ENCODE measurements at places on chromosomes 1 and 21.

DNA sequence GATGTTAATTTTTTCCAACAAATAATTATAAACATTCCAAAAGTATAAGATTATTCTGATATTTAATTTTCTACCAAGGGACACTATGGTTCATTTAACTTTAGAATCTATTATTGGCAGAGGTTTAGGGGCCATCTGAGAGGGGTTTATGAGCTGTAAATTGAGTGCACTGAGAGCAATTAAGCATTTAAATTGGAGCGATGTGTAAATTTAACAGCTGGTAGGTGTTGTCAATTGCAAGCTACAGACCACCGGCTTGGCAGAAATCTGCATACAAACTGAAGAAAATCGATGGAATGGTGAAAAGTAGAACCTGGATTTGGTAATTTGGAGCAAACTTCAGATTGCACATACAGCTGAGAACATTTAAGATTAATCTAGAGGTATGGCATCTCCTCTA lies 55.8 kb upstream of the MTF2 start:
- DNase-seq: no peak

GRCh38 chr1:3692598-3692997 lies 40.3 kb downstream of the TP73 start:
- DNase-seq: no peak

DNA sequence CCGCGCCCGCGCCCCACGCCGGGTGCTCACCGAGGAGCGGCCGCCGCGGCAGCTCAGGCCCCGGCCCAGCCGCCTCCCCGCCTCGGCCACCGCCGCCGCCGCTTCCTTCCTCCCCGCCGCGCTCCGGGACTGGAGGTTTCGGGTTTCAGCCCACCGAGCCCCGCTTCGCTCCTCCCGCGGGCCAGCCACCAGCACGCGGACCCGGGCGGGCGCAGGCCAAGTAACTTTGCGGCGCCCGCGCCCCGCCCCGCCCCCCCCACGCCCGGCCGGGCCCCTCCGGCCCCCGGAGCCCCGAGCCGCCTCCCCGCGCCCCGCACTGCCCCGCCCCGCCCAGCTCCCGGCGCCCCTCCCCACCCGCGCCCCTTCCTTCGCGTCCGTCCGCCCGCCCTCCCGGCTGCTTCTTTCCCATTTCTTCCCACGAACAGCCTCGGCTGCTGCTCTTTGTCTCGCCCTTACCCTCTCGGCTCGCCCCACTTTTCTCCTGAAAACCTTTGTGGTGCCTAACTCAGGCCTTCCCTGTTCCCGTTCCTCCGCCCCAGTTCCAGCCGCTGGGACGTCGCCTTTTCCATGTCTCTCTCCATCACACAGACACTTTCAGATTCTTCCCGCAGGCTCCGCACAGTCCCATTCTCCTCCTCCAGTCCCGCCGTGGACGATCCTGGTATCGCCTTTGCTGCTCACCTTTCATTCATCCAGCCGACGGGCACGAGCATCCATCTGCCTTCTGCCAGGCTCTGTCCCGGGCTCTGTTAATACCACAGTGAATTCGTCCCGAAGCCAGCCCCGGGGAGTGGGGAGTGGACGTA lies at the start of gene GPR161:
Gene GPR161 (minus strand): TSS at position 222 of the 806 bp plus-strand sequence. CDS start 32,080 bp downstream, outside the sequence.
- DNase-seq: peak; percentile 53

- DNase-seq: peak; percentile 43
Observed at GRCh38 chr1:171742577-171742922, 685 bp upstream of the VAMP4 start.

GRCh38 chr1:183676586-183677189 lies 23.6 kb upstream of the APOBEC4 start:
- no peak for DNase-seq

- no peak for DNase-seq
Observed at GRCh38 chr21:24705201-24705600, 902.1 kb downstream of the MRPL39 start.

DNA sequence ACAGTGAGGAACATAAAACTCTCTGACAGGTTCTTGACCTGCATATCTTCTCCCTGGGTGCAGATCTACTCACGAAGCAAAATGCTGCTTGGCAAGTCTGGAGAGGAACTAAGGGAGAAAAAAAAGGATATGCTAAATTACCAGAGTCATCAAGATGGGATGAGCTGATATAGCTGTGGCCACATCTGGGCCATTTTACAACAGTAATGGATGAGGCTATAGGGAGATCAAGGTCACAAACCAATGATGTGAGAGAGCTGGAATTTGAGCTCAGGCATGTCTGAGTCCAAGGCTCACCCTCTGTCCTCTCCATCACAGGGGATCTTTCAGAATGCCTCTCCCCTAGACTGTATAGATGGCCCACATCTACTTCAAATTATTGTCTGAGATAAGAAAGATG lies 26.2 kb downstream of the ZMYND12 start:
- no peak for DNase-seq

DNA sequence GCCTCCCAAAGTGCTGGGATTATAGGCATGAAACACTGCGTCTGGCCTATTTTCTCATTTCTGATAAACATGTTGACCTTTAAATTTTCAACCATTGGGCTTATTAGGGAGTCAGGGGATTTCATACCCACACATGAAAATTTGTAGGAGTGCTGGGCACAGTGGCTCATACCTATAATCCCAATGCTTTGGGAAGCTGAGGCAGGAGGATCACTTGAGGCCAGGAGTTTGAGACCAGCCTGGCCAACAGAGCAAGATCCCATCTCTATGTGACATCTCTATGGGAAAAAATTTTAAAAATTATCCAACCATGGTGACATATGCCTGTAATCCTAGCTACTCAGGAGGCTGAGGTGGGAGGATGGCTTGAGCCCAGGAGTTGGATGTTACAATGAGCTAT lies 10.5 kb upstream of the H3-3A start:
- DNase-seq: no peak

- DNase-seq: no peak
Observed at GRCh38 chr1:184971522-184972265, 2.6 kb downstream of the NIBAN1 start.

DNA sequence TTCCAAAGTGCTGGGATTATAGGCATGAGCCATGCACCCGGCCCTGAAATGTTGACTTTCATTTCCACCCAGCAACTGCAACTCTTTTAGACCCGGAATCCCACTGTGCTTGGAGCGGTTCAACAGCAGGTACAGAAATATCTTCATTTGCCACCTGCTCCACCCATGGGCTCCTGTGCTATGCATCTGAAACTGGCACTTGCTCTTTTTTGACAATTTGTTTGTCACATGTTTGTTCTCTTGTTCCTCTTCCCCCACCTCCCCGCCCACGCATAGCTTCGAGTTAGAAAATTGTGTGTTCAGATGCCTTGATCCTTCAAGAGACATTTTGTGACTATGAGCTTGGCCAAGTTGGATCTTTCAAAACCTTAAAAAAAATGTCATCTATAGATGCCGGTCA lies 2.4 kb upstream of the IFNLR1 start:
- no peak for DNase-seq

DNA sequence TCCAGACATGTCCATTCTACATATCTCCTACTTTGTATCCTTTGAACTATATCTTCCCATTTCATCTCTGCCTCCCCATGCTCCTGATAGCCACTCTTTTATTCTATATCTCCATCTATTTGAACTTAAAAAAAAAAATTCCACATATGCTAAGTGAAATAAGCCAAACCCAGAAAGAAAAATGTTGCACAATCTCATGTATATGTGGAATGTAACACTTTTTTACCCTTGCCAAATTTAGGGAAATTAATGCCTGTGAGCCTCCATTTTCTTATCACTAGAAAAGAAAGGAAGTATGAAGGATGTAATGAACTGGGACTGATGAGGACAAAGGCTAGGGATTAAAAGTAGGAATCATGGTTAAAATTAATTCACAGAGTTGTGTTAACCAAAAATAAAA lies 53.5 kb downstream of the RGS13 start:
- no peak for DNase-seq

DNA sequence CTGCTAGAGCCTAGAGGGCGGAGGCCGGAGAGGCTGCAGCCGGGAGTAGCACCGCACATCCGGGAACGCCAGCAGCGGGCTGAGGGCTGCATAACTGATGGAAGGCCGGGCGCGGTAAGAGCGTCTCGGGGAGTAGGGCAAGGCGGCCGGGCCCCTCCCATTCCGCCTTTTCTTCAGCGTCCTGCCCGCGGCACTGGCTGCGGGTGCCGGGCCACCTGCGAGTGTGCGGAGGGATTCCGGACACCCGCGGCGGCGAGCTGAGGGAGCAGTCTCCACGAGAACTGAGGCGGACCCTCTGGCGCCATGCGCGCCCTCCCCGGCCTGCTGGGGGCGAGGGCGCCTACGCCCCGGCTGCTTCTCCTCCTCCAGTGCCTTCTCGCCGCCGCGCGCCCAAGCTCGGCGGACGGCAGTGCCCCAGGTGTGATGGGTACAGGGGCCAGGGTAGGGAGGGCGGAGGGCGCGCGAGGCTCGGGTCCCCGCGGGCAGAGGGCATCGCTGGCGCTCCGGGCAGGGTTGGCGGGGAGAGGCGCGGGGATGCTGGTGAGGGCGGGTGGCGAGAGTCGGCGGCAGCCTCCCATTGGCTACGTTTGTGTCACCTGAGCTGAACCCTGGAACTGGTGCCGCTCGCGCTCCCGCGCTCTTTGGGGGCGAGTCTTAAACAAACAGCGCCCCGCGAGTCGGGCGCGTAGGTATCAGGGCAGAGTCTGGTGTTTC lies 334.4 kb downstream of the SRGAP2C start:
- no peak for DNase-seq

DNA sequence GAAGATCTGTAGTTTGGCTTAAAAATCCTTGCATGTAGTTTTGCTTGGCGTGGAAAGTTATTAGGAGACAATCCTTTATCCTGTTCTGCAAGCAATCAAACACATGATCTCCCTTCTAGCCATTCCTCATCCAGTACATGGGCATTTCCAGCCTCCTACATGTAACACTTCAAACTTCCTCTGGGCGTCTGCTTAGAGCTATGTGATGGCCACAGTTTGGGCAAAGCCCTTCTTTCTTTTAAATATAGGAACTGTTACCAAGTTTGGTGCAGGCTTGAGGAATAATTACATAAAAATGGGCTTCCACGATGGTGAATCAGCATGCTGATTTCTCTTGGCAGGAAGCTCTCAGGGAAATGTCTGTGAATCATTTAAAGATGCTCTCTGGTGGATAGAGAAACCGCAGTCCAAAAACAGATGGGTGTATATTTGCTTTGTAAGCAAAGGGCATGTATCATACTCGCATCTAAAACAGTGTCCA lies 176.9 kb upstream of the FMN2 start:
- DNase-seq: no peak

- no peak for DNase-seq
Observed at GRCh38 chr1:34549199-34549598, 205.6 kb upstream of the GJB5 start.

DNA sequence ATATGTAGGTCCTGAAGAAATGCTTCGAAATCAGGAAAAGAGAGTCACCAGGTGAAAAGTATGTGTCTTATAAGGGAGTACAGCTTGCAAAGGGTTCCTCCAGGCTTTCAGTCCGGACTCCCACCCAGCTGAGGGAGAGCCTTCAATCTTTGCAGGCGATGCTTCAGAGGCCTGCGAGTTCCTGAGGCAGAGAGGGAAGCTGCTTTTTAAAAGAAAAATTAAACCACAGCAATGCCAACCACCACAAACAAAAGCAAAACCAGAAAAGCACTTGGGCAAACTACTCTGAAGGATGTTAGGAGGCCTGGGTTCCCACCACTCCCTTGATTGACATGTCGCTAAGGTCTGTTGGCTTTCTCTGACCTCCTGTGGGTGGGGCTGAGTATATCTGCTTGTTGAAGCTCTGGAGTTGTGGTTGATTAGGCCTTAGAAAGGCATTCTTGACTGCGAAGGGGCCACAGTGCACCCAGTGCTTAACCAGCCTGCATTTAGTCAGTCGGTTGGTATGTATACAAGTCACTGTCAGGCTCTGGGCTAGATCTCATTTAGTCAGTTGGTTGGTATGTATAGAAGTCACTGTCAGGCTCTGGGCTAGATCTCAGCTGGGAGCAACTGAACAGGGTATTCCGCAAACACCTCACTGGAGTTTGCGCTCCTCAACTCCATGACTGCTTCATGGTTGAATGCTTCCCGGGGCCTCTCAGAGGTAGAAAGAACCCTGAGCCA lies 1.2 kb downstream of the NIPAL3 start:
- DNase-seq: no peak

DNA sequence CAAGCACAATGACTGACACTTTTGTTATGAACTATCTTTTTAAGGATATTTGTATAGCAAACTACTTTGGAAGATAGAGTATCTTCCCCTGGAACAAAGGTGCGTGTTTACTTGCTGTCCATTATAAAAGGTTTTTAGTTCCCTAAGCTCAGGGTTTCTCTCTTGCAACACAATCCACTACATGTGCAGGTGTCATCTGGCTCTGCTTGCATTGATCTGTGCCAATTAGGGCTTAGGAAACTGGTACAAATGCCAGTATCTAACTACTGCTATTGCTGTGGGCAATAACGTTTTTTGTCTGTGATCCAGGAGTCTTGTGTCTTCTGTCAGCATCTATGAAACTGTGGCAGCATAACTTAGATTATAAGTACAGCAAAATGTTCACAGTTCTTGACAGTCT lies 68.3 kb upstream of the ABCD3 start:
- DNase-seq: no peak

GRCh38 chr1:82260666-82261065 lies 459.9 kb downstream of the ADGRL2 start:
- DNase-seq: peak; percentile 19

DNA sequence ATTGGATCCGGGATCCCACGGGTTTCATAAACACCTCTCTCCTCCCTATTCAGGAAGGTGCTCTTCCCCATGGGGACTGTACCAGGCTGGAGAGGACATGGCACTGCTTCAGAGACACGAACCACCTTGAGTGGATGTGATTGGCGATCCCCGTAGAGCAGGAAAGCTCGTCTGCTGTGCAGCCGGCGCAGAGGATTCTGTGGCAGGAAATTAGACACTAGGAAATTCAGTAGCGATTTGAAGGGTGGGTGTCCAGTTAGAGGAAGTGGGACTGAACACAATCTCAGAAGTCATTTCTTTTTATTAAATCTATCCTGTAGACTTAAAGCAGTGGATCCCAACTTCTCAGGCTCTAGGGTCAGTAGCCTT lies 767 bp downstream of the PDIK1L start:
- DNase-seq: peak; percentile 41

- no peak for DNase-seq
Observed at GRCh38 chr1:247297263-247298123, 34.2 kb downstream of the ZNF496 start.

GRCh38 chr1:61852670-61853015 lies 110.4 kb downstream of the PATJ start:
- peak; percentile 53 for DNase-seq

DNA sequence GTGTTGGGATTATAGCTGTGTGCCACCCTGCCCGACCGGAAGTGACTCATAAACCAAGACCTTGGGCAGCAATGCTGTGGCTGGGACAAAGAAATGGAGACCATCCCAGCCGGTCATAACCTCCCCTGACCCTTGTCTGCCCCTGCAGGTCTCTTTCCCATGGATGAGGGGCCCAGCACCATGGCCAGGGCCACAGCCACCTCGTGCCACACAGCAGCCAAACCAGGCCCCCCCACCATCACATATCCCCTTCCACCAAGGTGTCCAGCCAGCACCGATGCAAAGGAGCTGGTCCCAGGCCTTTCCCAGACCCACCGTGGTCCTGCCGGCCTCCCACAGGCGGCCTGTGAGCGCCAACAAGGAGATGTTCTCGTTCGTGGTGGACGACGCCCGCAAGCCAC lies 42.2 kb downstream of the FHAD1 start:
- DNase-seq: no peak

GRCh38 chr1:59261537-59261936 lies 35.4 kb upstream of the FGGY start:
- DNase-seq: no peak
